ENCODE measurements at places on chromosomes 2 and 18.
A peak's percentile ranks its signal among the peaks of the same experiment; 100 is the strongest.

GRCh38 chr2:36530983-36531354, 67.0 kb downstream of the FEZ2 start:
- DNase-seq, result no peak

DNA sequence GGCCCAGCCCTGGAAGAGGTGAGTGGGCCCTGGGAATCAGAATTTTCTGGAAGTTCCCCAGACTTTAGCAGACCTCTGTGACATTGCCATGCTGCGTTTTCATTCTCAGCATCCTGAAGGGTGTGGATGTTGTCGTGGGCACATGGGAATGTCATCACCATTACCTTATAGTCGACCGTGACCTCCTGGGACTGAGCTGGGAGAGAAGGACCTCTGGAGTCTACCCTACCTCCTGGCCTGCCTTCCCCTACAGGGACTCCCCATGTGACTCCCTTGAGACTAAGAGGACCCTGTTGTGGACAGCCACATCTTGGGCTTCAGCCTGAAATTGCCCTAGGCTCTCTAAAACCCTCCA, 43.0 kb downstream of the CNGA3 start:
- DNase-seq, result no peak

- peak; percentile 27 for DNase-seq
Measured at GRCh38 chr2:72082021-72082601, 65.6 kb downstream of the CYP26B1 start.

GRCh38 chr2:166372046-166372445, 3.7 kb downstream of the SCN9A start:
- DNase-seq, result no peak

- DNase-seq, result no peak
Measured at GRCh38 chr2:233953087-233953801, 36.1 kb downstream of the TRPM8 start.

DNA sequence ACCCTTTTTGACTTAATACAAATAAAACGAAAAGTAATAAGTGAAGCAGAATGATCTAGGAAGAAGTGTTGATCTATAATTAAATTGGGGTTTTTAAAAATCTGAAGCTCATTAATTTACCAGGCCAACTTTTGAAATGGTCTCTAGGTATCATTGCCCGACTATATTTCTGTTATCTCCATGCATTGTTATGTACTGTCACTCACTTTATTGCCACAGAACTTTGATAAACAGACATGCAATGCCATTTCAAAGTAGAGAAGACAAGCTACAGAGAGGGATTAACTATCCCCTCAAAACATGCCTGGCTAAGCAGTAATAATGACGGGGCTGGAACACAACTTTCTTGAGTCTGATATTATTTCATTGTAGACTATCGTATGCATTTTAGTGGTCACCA, 147.6 kb upstream of the ITGA4 start:
- DNase-seq, result no peak

DNA sequence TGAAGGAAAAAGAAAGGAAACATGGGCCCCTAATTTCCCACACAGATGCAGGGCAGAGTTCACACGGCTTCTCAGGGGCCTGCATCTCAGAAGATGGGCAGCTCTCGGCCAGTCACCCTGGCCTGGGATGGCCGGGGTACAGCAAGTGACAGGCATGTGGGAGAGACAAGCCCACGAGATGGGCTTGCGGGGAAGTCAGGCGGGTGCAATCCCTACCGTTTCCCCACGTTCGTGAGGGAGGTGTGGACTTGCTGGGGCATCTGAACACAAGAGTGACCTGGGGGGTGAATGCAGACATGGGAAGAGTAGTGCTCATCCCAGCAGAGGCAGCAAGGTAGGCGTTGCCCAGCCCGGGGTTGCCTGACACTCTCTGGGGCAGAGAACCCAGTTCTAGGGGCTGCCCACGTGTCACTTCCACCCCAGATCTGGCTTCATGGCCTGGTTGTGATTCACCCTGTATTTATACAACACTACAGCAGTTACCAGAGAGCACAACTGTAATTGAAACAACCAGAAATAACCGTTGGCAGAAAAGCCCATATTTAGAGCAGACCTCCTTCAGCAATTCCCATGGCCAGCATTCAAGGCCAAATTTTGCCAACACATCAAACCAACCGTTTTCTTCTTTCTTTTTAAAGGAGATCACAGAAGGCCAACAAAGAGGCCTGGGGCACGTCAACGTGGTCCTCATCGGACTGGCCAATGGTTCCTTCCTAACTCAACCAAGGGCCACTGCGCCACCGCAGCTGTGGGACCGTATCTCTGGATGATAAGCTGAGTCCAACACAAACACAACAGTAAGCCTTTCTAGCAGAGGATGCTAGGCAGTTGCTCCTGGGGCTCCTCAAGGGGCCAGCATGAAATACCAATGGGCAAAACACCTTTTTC, 58.4 kb downstream of the PARD6G start:
- DNase-seq, result no peak

GRCh38 chr2:240642806-240643092, 17.5 kb downstream of the GPR35 start:
- no peak for DNase-seq

DNA sequence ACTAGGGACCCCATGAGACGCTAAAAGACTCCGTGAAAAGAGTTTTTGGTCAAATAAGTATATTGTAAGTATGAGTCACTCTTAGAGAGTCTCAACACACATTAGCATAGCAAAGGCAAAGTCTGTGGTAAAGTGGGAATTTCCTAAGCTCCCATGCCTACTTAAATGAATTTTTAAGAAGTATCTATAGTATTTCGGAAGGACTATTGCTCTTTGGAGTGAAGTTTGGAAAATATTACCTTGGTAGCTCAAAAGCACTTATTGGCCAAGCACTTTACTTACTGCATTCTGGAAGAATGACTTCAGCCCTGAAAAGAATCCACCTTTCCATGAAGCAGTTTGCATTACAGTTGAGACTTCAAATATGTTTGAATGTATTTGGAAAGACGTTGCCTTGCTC, 57.1 kb downstream of the CAVIN2 start:
- DNase-seq, result peak; percentile 21

DNA sequence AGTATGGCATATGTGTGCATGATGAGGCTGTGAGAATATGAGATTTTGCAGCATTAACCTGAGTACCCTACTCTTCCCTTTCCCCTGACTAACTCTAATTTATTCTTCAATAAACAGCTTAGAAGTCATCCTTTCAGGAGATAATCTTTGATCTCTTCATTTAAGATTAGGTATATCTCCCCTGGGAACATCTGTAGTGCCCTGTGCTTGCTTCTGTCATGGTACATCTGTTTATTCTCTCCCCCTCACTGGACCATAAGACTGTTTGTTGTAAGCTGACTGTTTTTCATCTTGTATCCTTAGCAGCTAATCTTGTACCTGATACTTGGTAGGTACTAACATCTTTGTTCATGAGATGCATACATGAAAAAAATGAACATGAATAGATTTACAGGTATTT, 83.1 kb downstream of the MBD5 start:
- no peak for DNase-seq

- no peak for DNase-seq
Measured at GRCh38 chr2:150742094-150742493, 254.6 kb upstream of the RND3 start.

DNA sequence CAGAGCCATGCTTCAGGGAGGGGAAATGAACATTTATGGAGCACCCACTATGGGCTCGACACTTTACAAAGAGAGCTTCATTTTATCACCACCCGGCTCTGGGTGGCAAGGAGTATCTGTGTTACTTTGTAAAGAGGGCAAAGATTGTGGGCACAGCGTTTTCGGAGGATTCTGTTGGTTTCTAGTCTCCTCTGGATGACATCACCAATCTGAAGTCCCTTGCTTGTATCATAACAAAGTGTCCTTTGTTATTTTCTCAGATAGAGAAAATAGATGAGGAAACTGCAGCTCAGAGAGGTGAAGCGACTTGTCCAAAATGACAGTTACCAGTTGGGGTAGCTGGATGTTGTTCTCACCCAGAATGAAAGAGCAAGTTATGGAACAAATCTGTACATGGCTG, 162.8 kb downstream of the GLI2 start:
- no peak for DNase-seq

- DNase-seq, result peak; percentile 9
Measured at GRCh38 chr2:8986327-8986976, 17.0 kb downstream of the MBOAT2 start.

DNA sequence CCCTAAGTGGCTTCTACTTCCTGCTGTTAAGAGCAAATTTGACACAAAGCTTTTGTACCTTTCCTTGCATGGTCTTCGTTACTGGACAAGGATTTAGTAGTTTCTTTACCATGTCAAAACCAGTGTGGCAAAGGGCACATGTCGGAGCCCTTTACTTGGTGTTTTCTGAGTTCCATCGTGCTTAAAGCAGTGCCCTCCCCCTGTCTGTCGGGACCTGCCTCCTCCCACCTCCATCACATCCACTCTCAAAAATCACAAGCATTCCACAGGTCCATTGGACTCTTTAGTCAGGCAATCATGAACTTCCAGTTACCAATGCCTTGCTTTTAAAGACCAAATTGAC, 763 bp downstream of the CCDC141 start:
- DNase-seq, result no peak

- no peak for DNase-seq
Measured at GRCh38 chr18:58391932-58392323, 237.0 kb downstream of the ALPK2 start.

DNA sequence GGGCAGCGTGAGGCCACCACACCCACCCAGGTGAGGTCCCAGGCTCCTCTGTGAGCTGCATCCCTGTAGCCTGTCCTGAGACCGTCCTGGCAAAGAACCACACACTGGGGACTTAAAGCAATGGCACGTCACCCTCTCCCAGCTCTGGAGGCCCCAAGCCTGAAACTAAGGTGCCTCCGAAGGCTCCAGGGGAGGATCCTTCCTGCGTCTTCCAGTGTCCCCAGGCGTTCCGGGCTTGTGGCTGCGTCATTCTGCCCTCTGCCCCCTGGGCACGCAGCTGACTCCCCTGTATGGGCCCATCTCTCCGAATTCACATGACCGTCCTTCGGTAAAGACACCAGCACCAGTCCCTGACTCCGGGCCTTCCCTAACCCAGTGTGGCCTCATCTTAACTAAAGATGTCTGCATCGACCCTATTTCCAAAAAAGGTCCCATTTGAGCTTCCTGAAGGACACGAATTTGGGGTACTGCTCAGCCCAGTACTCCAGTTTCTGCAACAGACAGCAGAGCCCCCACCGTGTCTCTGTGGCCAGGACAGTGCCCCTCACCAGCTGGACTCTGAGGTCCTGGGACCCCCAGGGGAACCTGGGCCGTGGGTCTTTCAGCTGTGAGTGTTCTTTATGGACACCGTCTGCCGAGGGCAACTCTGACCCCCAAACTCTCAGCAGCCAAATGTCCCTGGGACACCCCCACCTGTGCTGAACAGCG, 75.2 kb upstream of the CTDP1 start:
- DNase-seq, result no peak

DNA sequence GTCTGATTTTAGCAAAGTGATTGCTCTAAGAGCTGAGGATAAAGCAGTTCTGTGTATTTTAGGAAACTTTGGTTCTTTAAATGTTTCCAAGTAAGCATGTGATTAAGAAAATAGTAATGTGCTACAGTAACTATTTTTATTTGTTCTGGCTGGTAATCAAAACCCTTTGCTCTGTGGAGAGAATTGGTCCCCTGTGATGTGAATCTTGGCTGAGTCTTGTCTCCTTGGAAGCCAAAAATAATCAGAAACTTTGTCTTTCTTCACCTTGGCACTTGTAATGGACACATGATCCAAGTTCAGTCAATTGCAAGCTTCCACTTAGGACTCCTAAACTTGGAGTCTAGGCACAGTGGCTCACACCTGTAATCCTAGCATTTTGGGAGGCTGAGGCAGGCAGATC, 422.7 kb upstream of the CDH20 start:
- peak; percentile 7 for DNase-seq

- DNase-seq, result peak; percentile 80
Measured at GRCh38 chr2:156845806-156846558, 409.8 kb downstream of the GPD2 start.

DNA sequence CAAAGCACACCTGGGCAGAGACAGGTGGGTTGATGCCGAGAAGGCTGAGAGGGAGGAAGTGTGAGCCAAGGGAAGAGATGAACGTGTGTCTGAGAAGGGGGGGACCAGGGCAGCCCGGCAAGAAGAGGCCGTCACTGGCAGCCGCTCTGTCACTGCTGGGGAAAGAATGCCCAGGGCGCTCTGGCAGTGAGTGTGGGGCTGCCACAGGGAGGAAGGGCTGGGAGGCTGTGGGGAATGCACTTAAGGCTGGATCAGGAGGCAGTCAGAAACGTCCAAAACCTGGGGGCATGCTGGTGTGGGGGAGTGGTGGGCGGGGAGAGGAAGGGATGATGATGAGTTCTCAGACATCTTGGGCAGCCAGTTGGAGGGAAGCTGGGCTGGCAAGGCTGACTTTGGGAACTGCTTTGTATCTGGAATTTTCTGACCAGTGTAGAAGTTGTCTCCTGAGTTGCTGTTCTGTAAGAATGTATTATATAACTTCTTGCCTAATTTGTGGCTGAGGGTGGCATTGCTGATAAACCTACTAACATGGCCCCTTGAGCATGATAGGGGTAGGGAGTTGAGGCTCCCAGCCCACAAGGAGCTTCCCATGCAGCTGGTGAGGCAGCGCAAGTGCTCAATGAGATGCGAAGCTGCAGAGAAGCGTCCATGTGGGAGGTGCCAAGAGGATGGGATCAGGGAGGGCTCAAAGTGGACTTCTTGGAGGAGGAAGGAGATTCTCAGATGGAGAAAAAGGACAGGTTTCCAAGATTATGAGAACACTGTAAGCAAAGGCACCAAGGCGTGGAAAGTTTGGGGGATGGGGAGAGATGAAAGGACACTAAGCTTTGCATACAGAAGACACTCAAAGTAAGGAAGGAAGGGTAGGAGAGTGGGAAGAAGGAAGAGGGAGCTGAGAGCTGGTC, 185.1 kb upstream of the HAAO start:
- DNase-seq, result no peak

- peak; percentile 99 for DNase-seq
Measured at GRCh38 chr2:45946023-45946422, 294.5 kb downstream of the PRKCE start.

DNA sequence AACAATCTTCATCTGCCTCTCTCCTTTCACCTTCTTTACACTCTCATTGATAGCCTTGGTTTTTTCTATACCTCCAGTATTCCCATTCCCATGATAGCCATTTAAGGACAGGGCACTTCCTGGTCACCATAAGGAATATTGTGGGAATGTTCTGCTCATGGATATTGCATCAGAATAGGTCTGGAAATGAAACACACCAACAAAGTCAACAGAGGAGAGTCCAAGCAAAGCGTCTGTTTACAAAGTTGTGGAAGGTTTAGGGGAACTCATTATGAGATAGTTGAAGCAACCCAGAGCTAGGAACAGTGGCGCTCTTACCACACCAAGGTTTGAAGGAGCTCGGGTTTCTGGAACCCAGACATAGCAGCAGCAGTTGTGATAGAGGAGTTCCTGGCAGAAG, 150.3 kb upstream of the TNP1 start:
- no peak for DNase-seq

GRCh38 chr18:63817441-63818051, 42.3 kb downstream of the SERPINB7 start:
- no peak for DNase-seq

- DNase-seq, result no peak
Measured at GRCh38 chr2:231590614-231591013, 2.0 kb upstream of the TEX44 start.

GRCh38 chr2:202760848-202761247, 110.7 kb downstream of the ICA1L start:
- DNase-seq, result peak; percentile 8
